Stimulated activated CD4-positive, alpha-beta T cell treated with anti-CD3 and anti-CD28 coated beads, TNF-alpha, amount 100 ng/mL, for 1 hour (primary cell): ENCODE measurements at places on chromosomes 5 and 9.

DNA sequence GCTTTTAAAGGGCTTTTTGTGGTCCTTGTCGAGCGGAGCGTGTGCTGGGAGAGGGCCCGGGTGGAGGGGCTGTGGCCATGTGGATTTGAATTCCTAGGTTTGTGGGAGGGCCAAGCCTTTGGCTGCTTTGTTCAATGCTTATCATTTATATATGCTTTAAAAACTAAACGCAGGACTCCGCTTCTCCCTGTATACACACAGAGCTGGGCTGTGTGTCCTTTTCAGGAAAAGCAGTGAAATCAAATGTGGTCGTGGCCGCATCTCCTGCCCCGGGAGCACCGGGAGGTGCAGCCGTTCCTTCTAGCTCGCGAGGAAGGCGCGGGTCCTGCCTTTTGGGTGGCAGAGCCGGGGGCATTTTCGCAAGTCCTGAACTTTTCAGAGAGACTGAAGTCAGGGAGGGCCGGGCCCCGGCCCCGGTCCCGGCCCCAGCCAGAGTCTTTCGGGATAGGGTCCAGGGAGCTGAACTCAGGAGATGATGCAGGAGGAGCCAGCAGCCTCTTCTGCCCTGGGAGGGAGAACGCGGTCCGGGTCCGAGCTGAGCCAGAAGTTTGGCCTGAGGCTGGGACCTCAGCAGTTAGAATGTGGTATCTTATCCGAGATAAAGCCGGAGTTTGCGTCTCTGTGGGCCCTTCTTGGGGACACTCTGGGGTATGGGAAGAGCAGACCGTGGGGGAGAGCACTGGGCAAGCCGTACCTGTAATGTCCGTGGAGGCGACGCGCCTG lies 158.8 kb downstream of the C9orf152 start:
- DNase-seq: no peak

DNA sequence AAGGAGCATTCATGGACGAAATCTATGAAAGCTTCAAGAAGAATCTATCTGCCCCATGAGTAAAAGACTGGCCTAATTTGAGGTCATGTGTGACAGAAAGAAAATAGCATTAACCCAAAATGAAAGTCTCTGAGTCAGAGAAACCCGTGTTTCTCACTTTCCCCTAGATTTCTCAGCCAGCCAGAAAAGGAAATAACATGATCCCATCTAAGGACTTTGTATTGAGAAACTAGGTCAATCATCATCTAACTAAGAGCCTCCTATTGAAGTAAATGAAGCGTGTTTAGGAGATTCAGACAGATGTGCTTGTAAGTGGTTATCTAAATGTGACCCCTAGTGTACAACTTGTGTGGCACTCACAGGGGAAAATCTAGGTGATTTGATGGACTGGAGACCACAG lies 77.3 kb upstream of the ZNF366 start:
- DNase-seq: no peak

GRCh38 chr5:163730206-163730756 lies 224.9 kb downstream of the MAT2B start:
- DNase-seq: no peak

DNA sequence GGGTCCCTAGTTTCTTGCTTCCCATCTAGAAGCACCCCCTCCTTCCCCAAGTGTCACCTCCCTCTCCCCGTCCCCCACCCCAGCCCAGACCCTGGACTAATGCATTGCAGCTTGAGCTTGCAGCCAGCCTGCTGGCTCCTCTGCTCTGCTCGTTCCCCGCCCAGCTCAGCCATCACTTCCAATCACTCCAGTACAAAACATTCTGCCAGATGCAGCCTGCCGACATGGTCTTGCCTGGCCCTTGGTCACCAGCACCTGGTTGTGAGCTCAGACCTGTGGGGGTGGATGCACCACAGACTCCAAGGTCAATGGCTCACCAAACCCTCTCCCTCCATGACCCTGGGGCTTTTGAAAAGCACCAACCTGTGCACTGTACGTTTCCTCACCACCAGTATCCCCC lies 172.9 kb upstream of the SMIM23 start:
- DNase-seq: no peak

DNA sequence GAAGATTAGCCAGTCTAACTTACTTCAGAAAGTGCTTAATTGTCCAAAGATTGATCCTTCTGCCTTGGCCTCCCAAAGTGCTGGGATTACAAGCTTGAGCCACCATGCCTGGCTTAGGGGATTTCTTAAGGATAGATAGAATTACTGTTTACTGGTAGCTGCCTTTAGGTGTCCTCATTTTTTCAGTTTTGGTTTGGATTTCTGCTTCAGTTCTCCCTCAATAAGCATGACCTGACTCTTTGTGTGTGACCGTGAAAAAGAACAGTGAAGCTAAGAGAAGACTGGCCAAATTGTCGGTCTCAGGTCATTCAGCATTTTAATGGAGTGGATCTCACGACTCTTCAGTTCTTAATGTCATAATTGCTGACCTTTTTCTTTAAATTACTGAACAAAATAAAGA lies 22.9 kb upstream of the CMYA5 start:
- no peak for DNase-seq

GRCh38 chr9:77770340-77770739 lies 122.2 kb upstream of the GNA14 start:
- DNase-seq: no peak

GRCh38 chr5:144177548-144177947 lies 6.9 kb downstream of the KCTD16 start:
- no peak for DNase-seq

DNA sequence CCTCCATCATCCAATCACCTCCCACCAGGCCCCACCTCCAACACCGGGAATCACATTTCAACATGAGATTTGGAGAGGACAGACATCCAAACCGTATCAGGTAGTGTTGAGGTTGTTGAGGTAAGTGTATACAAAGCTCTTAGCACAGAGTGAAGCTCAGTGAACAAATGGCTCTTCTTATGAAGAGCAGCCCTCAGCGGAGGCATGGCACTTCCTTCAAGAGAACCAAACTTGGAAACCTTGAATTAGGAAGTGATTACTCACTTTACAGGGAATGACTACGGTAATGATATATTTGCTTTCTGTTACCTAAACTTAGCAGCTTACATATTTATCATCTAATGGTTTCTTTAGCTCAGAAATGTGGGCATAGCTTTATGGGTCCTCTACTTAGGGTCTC lies 92.8 kb downstream of the IQGAP2 start:
- no peak for DNase-seq

GRCh38 chr5:81046041-81046440 lies 85.9 kb downstream of the RASGRF2 start:
- DNase-seq: no peak

- no peak for DNase-seq
Observed at GRCh38 chr9:89839449-89839848, 234.6 kb downstream of the GADD45G start.

GRCh38 chr5:144333336-144333920 lies 162.8 kb downstream of the KCTD16 start:
- DNase-seq: no peak

GRCh38 chr5:32298059-32298415 lies 14.7 kb downstream of the MTMR12 start:
- no peak for DNase-seq

- no peak for DNase-seq
Observed at GRCh38 chr5:8730194-8730593, 815.7 kb downstream of the SEMA5A start.

GRCh38 chr9:110923601-110924000 lies 114.7 kb downstream of the LPAR1 start:
- DNase-seq: no peak

GRCh38 chr5:82735160-82735789 lies 341.9 kb downstream of the TMEM167A start:
- DNase-seq: no peak

DNA sequence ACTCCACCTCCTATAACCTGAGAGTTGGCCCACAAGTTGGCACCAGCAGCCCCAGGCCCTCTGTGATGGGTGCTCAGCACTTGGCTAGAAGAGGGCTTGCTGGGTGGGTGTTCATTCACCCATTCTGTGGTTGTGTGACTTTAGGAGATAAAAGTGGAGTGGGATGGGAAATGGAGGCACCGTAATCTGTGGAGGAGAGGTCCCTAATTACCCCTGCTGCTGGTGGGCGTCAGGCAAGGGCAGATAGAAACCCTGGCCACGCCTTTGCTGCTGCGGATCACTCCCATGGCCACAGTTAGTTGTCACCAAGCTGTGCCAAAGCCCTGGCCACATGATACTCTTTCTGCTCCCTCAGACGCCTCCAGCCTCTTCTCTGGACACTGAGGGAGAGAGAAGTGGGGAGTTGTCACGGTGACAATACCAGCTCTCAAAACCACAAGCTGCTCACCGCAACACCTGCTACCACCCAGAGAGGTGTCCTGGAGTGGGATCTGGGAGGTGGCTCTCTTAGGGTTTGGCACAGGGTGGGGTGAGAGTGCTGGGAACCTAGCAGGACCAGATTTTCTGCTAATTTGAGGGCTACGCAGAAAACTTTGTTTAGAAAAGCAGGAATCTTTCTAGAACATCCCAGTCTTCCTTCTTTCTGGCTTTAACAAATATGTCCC lies 12.0 kb upstream of the NEUROG1 start:
- no peak for DNase-seq

GRCh38 chr9:128863647-128864046 lies 18.1 kb downstream of the KYAT1 start:
- DNase-seq: peak; percentile 64

- DNase-seq: no peak
Observed at GRCh38 chr9:16726718-16727451, 143.6 kb downstream of the BNC2 start.

DNA sequence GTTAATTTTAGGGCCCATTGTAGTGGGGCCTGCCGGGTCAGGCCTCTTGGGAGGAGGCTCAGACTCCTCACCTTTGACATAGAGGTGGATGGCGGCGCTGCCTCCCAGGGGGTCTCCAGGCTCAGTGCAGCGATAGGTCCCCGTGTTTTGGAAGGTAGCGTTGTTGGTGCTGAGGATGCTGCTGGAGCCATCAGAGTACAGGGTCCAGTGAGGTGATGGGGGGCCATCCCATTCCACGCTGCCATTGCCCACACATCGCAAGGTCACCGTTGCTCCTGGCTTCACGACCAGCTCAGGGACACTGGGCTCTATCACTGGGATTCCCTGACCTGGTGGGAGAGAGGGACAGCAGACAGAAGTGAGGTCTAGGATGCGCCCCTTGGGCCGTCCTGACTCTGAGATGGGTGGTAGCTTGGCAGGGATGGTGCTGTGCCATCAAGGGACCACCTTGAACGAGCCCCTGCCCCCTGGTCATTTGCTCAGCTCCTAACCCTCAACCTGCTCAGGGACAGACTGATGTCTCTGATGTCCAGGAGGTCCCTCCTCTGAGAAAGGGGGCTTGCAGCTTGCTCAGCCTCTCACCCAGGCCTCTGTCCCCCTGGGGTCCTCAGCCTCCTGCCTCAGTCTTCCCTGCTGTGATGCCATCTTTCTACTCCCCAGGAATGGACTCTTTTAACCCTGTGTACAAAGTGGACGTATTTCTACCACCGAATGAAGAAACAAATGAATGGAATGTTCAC lies 5.5 kb downstream of the CSF1R start:
- DNase-seq: no peak

DNA sequence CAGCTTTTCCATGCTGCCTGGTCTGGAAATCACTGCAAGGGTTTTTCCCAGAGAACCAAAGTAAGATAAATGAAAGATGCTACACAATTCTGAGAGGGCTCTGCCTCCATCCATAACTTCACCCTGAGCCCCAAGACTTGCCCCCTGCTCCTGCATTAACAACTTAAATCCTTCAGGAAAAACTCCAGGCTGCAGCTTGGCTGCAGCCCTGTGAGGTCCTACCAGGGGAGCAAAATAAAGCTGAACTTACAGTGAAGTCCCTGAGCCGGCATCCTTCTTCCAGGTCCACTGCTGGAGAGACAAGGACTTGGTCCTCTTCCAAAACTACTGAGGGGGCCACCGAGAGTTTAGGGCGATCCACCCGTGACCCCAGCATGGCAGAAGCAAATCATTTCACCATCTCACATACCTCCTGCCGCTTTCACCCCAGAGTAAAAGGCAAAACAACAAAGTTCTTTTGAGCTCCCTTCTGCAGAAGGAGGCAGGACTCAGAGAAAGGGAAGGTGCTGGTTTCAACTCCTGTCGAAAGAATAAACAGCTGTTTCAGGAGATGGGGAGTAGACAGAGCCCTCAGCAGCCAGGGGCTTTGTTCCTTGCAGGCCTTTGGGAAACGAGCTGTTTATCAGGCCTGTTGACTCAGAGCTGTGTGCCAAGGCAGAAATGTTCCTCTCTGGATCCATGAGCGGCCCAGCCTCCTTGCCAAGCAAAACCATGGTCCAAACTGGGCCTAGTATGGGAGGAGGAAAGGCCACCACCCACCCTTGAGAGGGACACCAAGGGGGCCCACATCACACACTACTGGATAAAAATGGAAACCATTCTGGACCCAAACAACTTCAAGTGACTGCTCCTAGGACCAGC lies 20.6 kb downstream of the GGTA1 start:
- no peak for DNase-seq

GRCh38 chr5:21661184-21661583 lies 1192.0 kb downstream of the CDH12 start:
- no peak for DNase-seq

DNA sequence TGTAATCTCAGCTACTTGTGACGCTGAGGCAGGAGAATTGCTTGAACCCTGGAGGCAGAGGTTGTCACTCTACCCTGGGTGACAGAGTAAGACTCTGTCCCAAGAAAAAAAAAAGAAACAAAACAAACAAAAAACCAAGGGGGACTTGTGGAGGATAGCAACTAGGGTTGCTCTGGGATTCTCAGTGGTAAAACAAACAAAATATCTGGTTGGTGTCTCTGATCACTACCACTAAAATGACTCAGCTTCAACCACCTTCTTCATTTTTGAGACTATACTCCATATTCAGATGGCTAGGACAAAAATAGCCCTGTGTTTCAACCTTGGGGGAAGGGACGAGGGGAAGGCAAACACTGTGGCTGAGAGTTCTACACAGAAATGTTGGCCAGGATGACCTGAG lies 110.3 kb downstream of the ARRDC3 start:
- DNase-seq: no peak

GRCh38 chr5:139399501-139400121 lies 4.3 kb downstream of the SPATA24 start:
- no peak for DNase-seq

DNA sequence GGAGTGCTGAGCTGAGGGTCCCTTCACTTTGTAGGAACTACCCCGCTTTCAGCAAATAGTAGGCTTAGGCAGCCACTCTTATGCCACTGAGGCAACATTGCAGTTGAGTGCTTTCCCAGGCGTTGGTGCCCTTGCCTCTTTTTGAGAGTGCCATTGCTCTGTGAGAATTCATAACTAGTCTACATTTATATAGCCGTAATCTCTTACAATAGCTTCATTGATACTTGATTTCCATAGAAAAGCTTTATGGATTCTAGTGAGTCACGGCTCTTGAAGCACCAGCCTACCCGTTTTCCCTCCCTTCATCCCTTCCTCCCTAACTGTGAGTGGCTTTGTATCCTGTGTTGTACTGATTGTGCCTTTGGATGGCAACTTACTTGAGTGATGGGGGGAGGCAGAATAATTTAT lies 283.9 kb downstream of the AOPEP start:
- DNase-seq: no peak
